ENCODE measurements at places on chromosomes 2 and 18.

- no peak for DNase-seq
Measured at GRCh38 chr2:15238028-15238427, 323.1 kb downstream of the NBAS start.

DNA sequence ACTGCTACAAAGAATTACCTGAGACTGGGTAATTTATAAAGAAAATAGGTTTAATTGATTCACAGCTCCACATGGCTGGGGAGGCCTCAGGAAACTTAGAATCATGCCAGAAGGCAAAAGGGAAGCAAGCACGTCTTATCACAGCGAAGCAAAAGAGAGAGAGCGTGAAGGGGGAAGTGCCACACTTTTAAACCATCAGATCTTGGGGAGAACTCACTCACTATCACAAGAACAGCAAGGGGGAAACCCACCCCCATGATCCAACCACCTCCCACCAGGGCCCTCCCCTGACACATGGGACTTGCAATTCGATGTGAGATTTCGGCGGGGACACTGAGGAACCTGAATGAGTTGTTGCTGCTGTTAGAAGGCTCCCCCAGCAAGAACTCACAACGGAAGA, 220.2 kb upstream of the PIEZO2 start:
- DNase-seq: no peak

- DNase-seq: no peak
Measured at GRCh38 chr2:176565641-176566323, 296.5 kb downstream of the MTX2 start.

- no peak for DNase-seq
Measured at GRCh38 chr2:70596739-70597138, 43.1 kb upstream of the TGFA start.

DNA sequence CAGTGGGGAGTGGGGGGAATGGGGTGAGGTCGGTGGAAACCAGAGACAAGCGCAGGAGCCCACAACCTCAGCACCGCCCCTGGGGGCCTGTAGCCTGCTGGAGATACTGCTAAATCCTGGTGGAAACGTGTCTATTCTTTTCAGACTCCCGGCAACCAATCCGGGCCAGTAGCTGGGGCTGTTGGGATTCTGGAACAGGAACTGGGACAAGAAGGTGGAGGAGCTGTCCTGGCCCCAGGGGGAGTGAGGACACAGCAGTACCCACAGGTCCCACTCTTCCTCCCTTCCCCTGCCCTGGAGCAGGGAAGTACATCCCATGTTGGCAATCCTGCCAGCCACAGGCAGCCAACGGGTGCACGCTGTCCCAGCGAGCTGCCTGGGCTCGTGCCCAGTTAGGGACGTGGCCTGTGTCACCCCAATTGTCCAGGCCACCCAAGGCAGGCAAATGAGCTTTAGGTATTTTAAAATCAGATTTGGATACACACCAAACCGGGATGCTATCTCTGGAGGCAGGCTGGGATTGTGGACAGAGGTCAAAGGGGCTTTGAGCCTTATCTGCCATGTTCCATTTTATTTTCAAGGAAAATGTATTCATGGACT, 51.8 kb downstream of the HS1BP3 start:
- DNase-seq: no peak

- DNase-seq: no peak
Measured at GRCh38 chr2:67048314-67048713, 348.8 kb upstream of the ETAA1 start.

DNA sequence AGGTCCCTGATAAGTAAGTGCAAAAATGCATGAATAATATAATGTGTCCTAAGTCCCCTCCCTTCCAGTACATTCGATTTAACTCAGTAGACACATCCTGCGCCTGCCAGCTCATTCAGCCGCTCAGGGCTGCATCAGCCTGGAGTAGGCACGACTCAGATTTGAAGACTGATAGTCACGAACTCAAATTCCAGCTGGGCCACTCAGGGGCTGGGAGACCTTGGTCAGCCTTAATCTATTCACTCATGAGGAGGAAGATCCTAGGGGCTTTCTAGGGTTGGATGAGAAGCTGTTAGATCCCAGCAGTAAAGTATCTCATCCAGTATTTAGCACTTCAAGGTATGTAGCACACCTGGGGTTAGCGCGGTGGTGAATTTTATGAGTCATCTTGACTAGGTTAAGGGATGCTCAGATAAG, 98.9 kb upstream of the ODC1 start:
- no peak for DNase-seq

GRCh38 chr2:226874749-226875148, 38.9 kb downstream of the RHBDD1 start:
- DNase-seq: no peak

- DNase-seq: no peak
Measured at GRCh38 chr2:12759248-12759647, 42.5 kb downstream of the TRIB2 start.

- no peak for DNase-seq
Measured at GRCh38 chr2:237196866-237197618, 111.4 kb downstream of the COPS8 start.

- DNase-seq: no peak
Measured at GRCh38 chr18:73677450-73677849, 470.2 kb downstream of the FBXO15 start.

GRCh38 chr2:207729465-207729998, 18.1 kb downstream of the CCNYL1 start:
- DNase-seq: no peak

DNA sequence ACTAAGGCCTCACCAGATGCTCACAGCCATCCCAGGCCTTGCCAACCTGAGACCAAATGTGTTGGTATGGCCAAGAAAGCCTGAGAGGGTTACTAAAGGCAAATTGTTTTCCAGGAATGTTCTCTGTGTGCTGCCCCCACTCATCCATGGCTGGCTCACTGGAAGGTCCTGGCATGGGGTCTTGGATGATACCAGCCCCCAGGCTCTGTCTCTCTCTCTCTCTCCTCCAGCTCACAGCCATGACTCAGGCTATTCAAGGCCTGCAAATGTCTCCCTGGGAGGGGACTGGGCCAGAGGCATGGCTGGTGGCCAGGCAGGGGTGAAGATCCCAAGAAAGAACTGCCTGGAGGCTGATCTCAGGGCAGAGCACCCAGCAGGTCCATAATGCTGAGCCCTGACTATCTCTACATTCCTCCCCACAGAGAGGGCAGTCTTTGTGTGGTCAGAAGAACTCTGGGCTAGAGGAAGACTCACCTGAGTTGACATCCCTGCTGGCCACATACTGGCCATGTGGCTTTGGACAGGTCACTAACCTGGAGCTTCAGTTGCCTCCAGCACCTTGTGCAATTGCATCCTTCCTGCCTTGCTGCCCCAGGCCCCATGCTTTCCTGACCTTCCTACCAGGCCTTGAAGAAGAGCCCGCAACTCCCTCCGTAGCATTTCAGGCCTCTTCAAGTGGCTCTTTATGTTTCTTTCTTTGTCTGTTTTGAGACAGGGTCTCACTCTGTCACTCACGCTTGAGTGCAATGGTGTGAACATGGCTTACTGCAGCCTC, 150.4 kb downstream of the ZFP36L2 start:
- no peak for DNase-seq

GRCh38 chr2:47784352-47784851, 1.5 kb downstream of the MSH6 start:
- DNase-seq: no peak

GRCh38 chr2:108370080-108370479, 7.7 kb upstream of the SULT1C4 start:
- no peak for DNase-seq

DNA sequence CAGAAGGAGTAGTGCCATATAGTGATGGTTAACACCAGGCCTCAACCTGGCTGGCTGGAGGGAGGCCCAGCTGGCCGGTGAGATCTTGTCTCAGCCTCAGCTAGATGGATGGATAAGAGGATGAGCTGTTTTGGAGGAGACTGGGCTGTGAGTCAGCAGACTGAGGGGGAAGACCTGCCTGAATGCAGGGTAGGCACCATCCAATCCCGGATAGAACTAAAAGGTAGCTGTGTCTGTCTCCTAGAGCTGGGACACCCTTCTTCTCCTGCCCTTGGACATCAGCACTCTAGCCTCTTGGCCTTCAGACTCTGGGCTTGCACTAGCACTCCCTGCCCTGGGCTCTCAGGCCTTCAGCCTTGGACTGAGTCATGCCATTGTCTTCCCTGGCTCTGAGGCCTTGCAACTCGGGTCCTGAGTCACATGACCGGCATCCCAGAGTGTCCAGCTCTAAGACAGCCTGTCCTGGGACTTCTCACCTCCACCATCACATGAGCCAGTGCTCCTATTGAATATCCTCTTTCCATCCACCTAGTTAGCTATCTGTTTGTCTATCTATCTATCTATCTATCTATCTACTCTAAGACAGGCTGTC, 131.3 kb downstream of the TPO start:
- no peak for DNase-seq
